Effector CD4-positive, alpha-beta T cell (primary cell): ENCODE measurements at places on chromosomes 2 and 18.

GRCh38 chr18:76456823-76457222 is 38.2 kb downstream of the ZNF516 start:
- no peak for DNase-seq

DNA sequence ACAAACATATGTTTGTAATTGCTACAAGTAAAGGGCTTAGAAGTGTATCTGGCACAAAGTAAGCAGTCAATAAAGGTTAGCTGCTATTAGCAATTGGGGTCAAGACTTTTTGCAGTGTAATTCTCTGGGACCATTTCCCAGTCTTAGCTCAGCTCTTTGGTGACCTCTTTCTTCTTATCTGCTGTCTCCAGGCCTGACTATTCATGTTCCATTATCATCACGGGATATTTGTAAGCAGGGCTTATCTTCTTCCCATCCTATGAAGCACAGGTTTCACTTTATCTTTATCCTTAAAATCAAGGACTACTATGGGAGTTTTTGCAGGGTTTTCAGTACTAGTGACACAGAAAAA is 131.7 kb downstream of the DOCK10 start:
- no peak for DNase-seq

GRCh38 chr2:28128281-28128950 is 237.9 kb downstream of the BABAM2 start:
- DNase-seq: no peak

- DNase-seq: no peak
Observed at GRCh38 chr2:168137510-168138180, 109.8 kb downstream of the STK39 start.
